ENCODE measurements at places on chromosomes 13 and 19. TPM values are rescaled to one million over a fixed set of nuclear protein-coding genes. Genes with fewer than 3 reads are reported as not detected.

GRCh38 chr13:72427757-72428528, 299.5 kb downstream of the MZT1 start:
- DNase-seq = no peak

The GRK1 gene
- not detected for total RNA-seq

GRCh38 chr19:1923319-1923718, 17.7 kb upstream of the CSNK1G2 start:
- DNase-seq = no peak

DNA sequence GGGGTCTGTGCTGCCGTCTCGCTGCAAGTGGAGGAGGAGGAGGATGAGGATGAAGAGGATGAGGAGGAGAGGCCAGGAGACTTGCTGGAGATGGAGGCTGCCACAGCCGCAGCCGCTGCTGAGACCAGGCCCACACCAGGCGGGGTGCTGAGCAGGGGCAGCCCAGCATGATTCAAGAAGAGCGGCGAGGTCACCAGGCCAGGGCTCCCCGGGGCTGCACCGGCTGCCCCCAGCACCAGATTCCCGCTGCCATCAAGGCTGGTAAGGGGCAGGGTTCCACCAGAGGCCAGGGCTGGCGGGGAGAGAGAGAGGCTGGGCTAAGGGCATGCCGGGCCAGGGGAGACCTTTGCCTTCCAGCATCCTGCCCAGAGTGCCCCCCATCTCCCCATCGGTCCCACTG, 15.3 kb downstream of the ZNF574 start:
- no peak for DNase-seq

The OVOL3 gene
- total RNA-seq = not detected

- no peak for DNase-seq
Observed at GRCh38 chr13:99926014-99926731, 45.4 kb downstream of the ZIC5 start.

DNA sequence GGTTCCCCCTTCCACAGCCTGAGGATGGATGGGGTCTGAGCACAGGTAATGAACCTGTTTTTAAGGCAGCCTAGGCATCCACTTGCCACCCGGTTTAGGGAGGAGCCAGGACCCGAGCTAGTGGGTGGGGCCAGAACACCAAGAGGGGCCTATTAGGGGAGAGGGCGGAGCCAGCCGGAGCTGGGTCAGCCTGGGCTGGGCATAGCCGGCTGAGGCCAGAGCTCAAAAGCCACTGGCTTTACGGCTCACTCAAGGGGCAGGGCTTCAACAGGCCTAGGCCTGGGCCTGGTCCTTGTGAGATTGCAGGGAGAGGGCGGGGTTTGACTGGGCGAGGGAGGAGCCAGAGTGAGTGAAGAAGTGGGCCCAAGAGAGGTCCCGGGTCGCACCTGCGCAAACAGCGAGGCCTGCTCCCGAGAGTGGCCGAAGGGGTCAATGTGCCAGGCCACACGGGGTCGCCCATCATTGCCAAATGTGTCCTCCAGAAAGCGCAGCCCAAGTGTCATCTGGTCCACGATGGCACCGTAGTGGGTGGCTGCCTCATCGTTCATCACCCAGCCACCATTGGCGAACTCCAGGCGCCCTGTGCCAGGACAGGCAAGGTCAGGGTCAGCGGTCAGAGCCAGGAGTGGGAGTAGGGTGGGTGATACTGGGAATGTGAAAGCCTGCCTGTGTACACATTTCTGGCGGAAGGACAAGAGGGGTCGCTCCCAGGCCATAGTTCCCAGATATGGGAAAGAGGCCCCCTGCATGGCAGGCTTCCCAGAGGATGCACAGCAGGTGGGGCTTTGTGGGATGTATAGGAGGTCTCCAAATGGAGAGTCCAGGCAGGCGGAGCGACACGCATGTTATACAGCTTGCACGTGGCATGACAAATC, 1.9 kb downstream of the MAN2B1 start:
- DNase-seq = no peak

DNA sequence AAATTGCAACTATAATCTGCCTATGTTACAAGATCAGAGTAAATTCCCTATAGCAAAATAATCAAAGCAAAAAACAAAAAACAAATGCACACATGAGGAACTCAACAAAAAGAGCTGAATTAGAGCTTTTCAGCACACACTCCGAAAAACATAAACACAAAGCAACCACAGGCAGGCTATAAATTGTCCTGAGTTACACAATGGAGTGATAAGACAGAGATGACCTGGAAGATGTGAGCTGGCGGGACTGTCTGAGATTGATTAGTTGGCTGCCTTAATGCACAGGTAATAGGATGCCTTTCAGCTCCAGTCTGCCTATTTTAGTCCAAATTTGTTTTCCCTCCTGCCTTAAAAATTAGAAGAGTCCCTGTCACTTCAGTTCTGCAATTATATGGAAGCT, 159.0 kb upstream of the FNDC3A start:
- DNase-seq = no peak

DNA sequence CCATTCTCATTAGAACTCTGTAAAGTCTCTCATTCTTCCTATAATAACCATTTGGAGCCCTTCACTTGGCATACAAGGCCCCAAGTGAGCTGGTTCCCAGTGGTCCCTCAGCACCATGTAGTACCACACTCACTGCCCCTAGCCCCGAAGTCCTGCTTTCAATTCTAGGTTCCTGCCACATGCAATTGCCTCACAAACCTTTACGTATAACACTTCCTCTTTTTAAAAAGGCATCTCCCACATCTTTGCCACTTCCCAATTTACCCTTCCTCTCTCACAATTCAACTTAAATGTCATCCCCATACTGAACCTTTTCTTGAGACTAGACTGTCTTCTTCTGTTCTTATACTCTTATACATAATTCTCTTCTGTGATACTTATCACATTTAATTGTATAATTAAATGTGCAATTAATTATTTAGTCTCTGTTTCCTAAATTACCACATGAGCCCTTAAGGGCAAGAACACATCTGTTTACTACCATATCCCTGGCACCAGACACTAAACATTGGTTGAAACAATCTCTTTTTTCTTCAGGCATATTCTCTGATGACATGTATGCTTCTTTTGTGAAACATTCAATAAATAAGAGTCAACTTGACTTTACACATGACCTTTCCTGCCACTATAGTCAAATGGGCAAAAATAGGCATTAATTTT, 304.0 kb downstream of the SPRY2 start:
- no peak for DNase-seq

The ZFP28 gene
- total RNA-seq = 8.1 TPM

The REXO1 gene
- 8.7 TPM for total RNA-seq

DNA sequence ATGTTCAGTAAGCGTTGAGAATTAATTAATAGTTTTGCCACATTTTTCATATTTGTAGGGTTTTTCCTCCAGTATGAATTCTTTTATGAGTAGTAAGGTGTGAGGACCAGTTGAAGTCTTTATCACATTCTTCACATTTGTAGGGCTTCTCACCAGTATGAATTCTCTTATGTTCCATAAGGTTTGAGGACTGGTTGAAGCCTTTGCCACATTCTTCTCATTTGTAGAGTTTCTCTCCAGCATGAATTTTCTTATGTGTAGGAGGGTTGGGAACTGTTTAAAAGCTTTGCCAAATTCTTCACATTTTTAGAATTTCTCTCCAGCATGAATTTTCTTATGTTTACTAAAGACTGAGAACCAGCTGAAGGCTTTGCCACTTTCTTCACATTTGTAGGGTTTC, 40.3 kb downstream of the ZNF208 start:
- no peak for DNase-seq

- DNase-seq = no peak
Observed at GRCh38 chr13:105679838-105680237, 855.6 kb downstream of the EFNB2 start.

- no peak for DNase-seq
Observed at GRCh38 chr13:111275995-111276618, 44.3 kb upstream of the TEX29 start.

The ZNF613 gene
- total RNA-seq = 8.5 TPM

DNA sequence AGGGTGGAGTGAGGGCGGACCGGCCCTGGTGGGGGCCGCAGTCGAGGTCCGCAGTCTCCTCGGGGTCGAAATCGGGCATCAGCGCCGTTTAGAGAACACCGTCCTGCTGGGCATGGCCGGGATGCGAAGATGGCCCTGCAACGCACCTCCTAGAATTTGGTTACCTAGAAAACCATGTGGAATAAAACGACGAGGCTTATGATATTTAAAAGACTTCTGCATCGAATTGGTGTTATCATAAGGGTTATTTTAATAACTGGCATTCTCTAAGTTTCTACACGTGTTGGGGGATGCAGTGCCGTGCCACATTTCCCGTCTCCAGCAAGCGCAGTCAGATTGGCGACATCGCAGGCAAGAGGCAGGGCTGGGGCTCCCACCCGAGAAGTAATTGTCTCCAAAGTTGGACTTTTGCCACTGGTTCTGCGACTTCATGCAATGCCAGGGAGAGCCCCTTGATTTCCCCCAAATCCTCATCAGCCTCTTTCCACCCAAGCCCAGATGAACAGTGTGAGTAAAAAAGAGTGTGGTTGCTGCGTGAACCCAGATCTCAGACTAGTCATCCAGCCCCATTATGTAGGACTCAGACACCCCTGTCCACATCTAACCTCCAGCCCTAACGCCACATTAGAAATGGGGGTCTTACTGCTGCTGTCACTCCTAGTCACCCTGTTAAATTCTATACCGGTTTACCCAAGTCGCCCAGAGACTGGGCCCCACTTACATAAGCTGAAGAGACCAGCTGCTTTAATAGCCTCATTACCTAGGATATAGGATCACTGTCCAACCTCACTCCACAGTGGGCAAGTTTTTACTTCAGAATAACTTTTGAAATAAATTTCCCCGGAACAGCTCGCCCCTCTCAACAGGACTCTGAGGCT, 571 bp upstream of the DHRS12 start:
- peak; percentile 38 for DNase-seq

DNA sequence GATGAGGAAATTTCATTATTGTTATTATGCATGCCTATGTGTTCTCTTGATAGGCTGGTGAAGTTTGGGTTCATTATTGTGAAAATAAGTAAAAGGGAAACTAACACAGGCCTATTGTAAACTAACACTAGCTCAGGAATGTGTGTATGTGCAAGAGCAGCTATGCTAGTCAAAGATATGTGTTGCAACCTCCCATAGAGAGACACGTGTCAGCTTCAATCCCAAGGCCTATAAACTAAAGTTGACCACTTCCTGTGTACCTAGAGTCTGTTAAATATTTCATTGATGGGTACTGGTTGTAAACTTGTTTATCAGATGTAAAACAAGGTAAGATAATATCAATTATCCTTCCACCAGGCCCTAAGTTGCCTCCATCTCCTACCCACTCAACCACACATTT, 44.7 kb upstream of the ZNF30 start:
- DNase-seq = no peak

- no peak for DNase-seq
Observed at GRCh38 chr19:51009061-51009891, 7.9 kb upstream of the KLK8 start.

The MYO1F gene
- 0.14 TPM for total RNA-seq

- no peak for DNase-seq
Observed at GRCh38 chr13:113978741-113979481, 5.0 kb upstream of the C13orf46 start.

The ZNF560 gene
- total RNA-seq = 0.14 TPM

GRCh38 chr19:40256512-40256911, 28.6 kb downstream of the AKT2 start:
- DNase-seq = no peak

The FCER2 gene
- total RNA-seq = not detected

- DNase-seq = no peak
Observed at GRCh38 chr13:40916207-40916998, 102.7 kb downstream of the ELF1 start.

- DNase-seq = no peak
Observed at GRCh38 chr13:37645181-37645740, 46.7 kb upstream of the POSTN start.

- DNase-seq = peak; percentile 95
Observed at GRCh38 chr13:105007166-105007808, 1528.2 kb downstream of the EFNB2 start.
